ENCODE measurements at places on chromosomes 4 and X.

- no peaks in the 10 kb centered on the region for H3K36me3 ChIP-seq
- no peak for DNase-seq
- H3K27ac ChIP-seq, result peak overlapping the region; percentile 75
- peak overlapping the region; percentile 74 for H3K4me3 ChIP-seq
- peaks cover 36% of the 10 kb centered on the region for H3K4me1 ChIP-seq
Measured at GRCh38 chr4:118353534-118354030, 779 bp upstream of the PRSS12 start.

DNA sequence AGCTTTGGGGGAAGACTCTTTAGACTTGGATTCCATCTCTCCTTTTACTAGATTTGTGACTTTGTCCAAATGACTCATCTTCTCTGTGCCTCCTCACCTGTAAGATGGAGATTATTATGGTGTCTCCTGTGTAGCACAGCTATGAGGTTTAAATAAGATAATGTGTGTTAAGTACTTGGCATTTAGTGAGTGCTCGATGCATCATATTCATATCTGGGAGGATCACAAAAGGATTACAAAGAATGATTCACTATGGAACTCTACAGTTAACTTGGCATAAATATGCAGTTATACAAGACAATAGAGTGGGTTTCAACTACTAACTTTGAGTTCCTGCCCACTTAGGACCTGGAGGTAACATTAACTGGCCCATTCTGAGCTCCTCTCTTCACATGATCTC lies 2.3 kb downstream of the GBA3 start:
- DNase-seq, result no peak
- H3K4me1 ChIP-seq, result peaks cover 1% of the 10 kb centered on the region
- peaks cover 46% of the 10 kb centered on the region for H3K27me3 ChIP-seq
- no peak overlapping the region for H3K27ac ChIP-seq
- H3K36me3 ChIP-seq, result no peaks in the 10 kb centered on the region

- H3K27me3 ChIP-seq, result peaks cover 4% of the 10 kb centered on the region
- H3K27ac ChIP-seq, result no peak overlapping the region
- peaks cover 2% of the 10 kb centered on the region for H3K4me1 ChIP-seq
- no peaks in the 10 kb centered on the region for H3K36me3 ChIP-seq
Measured at GRCh38 chr4:3480528-3481112, 17.5 kb downstream of the DOK7 start.

- DNase-seq, result no peak
- no peaks in the 10 kb centered on the region for H3K36me3 ChIP-seq
- H3K27me3 ChIP-seq, result no peaks in the 10 kb centered on the region
- H3K4me3 ChIP-seq, result no peak overlapping the region
- H3K4me1 ChIP-seq, result peaks cover 39% of the 10 kb centered on the region
Measured at GRCh38 chrX:45619290-45619689, 418.6 kb upstream of the DIPK2B start.

DNA sequence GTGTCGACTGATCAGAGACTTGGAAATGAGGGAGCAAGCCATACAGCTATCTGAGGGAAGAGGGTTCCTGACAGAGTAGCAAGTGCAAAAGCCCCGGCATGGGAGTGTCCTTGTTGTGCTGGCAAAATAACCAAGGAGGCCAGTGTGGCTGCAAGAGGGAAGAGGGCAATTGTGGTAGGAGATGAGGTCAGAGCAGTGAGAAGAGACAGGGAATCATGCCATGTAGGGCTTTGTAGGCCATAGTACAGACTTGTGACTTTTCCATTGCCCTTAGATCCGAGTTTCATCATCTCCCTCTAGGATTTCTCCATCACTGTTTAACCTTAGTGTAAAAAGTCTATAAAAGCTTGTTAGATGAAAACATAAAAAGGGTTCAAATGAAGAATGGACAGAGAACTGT lies 76.2 kb downstream of the DOCK11 start:
- no peaks in the 10 kb centered on the region for H3K4me1 ChIP-seq
- no peak overlapping the region for H3K4me3 ChIP-seq
- H3K27ac ChIP-seq, result no peak overlapping the region
- peaks cover 14% of the 10 kb centered on the region for H3K36me3 ChIP-seq

DNA sequence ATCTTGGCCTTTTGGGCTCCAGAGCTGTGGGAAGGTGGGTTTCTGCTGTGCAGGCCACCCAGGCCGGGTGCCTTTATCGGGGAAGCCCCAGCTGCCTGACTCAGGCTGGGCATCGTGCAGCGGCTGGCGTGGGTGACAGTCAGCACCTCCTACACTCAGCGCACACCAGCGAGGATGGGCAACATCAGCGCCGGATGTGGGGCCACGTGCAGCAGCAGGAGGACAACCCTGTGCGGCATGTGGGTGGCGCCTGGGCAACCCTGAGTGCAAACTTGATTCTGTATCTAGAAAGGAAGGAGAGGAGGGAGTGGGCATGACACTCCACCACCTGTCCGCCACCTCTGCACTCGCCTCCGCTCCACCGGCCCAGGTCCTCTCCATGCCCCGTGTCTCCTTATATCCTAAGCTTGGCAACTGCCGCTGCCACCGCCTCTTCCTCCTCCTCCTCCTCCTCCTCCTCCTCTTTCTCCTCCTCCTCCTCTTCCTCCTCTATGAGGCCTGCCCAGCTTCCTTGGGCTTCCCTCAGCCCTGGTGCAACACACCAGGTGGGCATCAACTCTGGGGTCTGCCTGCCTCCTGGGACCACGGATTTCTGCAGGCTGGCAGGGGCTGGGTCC lies 107.4 kb upstream of the AFAP1 start:
- H3K27ac ChIP-seq, result no peak overlapping the region
- H3K4me3 ChIP-seq, result no peak overlapping the region
- H3K27me3 ChIP-seq, result peaks cover 50% of the 10 kb centered on the region
- no peaks in the 10 kb centered on the region for H3K36me3 ChIP-seq
- peaks cover 6% of the 10 kb centered on the region for H3K4me1 ChIP-seq
- no peak for DNase-seq

DNA sequence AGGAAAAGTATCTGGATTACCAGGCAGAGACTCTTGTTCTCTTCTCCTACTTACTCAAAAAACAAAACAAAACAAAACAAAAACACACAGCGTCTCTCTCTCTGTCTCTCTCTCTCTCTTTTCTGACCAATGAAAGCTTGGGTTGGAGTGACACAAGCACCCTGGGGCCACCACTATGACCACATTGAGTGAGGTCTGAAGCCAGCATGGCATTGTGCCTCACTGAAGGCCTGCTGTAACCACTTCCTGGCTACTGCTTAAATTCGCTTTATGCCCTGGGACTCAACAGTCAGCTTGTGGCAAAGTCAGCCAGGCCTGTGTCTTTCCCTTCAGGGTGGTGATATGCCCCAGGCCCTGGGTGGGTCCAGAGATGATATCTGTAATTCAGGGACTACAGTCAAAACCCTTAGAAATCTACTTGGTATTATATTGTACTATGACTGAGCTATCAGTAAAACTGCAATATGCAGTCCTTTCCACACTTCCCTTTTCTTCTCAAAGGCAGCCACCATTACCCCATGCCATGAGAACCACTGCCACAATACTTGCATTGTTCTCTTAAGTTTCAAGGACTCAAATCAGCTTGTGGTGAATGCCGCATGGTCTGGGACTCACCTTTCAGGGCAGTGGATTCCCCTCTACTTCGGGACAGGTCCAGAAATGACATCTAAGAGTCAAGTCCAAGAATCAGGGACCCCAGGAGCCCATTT lies 606.8 kb upstream of the KLHL4 start:
- DNase-seq, result peak; percentile 57
- no peaks in the 10 kb centered on the region for H3K36me3 ChIP-seq
- no peak overlapping the region for H3K4me3 ChIP-seq
- H3K27me3 ChIP-seq, result no peaks in the 10 kb centered on the region

DNA sequence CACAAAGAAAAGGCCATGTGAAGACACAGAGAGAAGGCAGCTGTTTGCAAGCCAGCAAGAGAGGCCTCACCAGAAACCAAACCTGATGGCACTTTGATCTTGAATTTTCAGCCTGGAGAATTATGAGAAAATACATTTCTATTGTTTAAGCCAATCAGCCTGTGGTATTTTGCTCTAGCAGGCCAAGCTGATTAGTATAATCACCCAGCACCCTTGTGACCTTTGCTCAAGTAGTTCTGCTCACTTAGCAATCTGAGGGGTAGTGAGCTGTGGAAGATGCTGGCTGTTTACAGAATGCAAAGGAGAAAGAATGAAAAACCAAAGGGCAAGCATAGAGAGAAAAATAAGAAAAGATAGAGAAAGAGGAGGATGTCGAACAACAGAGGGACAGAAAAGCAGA lies 396.4 kb upstream of the BOD1L1 start:
- no peak overlapping the region for H3K27ac ChIP-seq
- H3K4me1 ChIP-seq, result peaks cover 2% of the 10 kb centered on the region
- no peak overlapping the region for H3K4me3 ChIP-seq
- H3K36me3 ChIP-seq, result no peaks in the 10 kb centered on the region
- H3K27me3 ChIP-seq, result peaks cover 2% of the 10 kb centered on the region

GRCh38 chrX:129726307-129727111 lies 12.3 kb upstream of the XPNPEP2 start:
- H3K27ac ChIP-seq, result no peak overlapping the region
- H3K4me3 ChIP-seq, result no peak overlapping the region
- H3K4me1 ChIP-seq, result no peaks in the 10 kb centered on the region
- DNase-seq, result peak; percentile 88
- H3K27me3 ChIP-seq, result peaks cover 35% of the 10 kb centered on the region

DNA sequence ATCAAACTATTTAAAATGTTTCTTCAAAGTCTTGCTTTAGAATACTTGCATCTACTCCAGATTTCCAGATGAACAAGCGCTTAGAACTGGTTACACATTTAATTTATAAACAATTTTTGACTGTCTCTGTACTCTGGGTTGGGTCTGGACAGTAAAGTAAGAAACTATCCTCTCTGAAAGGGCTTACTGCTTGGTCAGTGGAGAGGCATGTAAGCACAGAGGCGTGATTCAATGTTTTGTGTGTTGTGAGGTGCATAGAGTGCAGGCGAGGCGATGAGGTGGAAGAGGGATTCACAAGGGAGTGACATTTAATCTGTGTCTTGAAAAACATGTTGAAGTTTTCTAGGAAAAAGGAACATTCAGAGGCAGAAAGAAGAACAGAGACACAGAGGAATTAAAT lies 231.4 kb downstream of the VEGFC start:
- no peaks in the 10 kb centered on the region for H3K36me3 ChIP-seq
- no peak for DNase-seq
- H3K4me3 ChIP-seq, result no peak overlapping the region

GRCh38 chr4:116501954-116502353 lies 583.4 kb downstream of the TRAM1L1 start:
- no peak overlapping the region for H3K4me3 ChIP-seq
- H3K4me1 ChIP-seq, result no peaks in the 10 kb centered on the region
- H3K27me3 ChIP-seq, result peaks cover 10% of the 10 kb centered on the region
- no peak for DNase-seq
- H3K27ac ChIP-seq, result no peak overlapping the region
- no peaks in the 10 kb centered on the region for H3K36me3 ChIP-seq

- H3K36me3 ChIP-seq, result no peaks in the 10 kb centered on the region
- DNase-seq, result no peak
- no peak overlapping the region for H3K27ac ChIP-seq
- H3K27me3 ChIP-seq, result no peaks in the 10 kb centered on the region
Measured at GRCh38 chrX:63930140-63930539, 145.1 kb upstream of the ARHGEF9 start.

GRCh38 chr4:41218703-41219102 lies 4.4 kb upstream of the APBB2 start:
- H3K36me3 ChIP-seq, result no peaks in the 10 kb centered on the region
- DNase-seq, result no peak
- no peak overlapping the region for H3K27ac ChIP-seq

- peaks cover 33% of the 10 kb centered on the region for H3K4me1 ChIP-seq
- no peaks in the 10 kb centered on the region for H3K27me3 ChIP-seq
- no peak for DNase-seq
- H3K36me3 ChIP-seq, result peaks cover 8% of the 10 kb centered on the region
- peak overlapping the region; percentile 6 for H3K4me3 ChIP-seq
- H3K27ac ChIP-seq, result peak overlapping the region; percentile 88
Measured at GRCh38 chrX:51891821-51892551, 1.4 kb upstream of the MAGED1 start.

- peak overlapping the region; percentile 35 for H3K27ac ChIP-seq
- peaks cover 10% of the 10 kb centered on the region for H3K4me1 ChIP-seq
- no peak overlapping the region for H3K4me3 ChIP-seq
- DNase-seq, result no peak
- H3K36me3 ChIP-seq, result peaks cover 2% of the 10 kb centered on the region
Measured at GRCh38 chrX:73577361-73577760, 14.4 kb downstream of the CHIC1 start.

GRCh38 chr4:107363125-107363524 lies 327.0 kb upstream of the DKK2 start:
- no peak overlapping the region for H3K4me3 ChIP-seq
- H3K27me3 ChIP-seq, result no peaks in the 10 kb centered on the region
- no peak for DNase-seq
- H3K27ac ChIP-seq, result no peak overlapping the region
- no peaks in the 10 kb centered on the region for H3K4me1 ChIP-seq

- no peak overlapping the region for H3K4me3 ChIP-seq
- H3K27ac ChIP-seq, result no peak overlapping the region
- no peaks in the 10 kb centered on the region for H3K27me3 ChIP-seq
Measured at GRCh38 chr4:53967986-53968385, 96.4 kb downstream of the CHIC2 start.
